Foreskin melanocyte (primary cell): ENCODE measurements at places on chromosomes 5 and 9.

DNA sequence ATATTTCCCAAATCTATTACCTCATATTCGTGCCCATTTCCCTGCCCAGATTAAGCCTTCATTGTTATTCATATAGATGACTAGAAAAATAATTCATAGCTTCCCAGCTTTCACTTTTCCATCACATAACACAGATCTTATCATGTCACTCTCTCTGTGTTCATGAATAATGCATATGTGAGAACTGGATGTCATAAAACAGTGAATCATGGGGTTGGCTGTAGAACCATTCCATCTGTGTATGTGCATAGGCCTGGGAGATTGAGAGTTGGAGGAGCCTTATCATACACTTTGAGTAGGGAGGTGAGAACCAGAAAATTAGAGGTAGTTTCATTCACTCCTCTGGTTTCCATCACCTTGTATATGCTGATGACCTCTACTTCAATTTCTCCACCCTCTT, 73.9 kb upstream of the RANBP6 start:
- no peak for DNase-seq

DNA sequence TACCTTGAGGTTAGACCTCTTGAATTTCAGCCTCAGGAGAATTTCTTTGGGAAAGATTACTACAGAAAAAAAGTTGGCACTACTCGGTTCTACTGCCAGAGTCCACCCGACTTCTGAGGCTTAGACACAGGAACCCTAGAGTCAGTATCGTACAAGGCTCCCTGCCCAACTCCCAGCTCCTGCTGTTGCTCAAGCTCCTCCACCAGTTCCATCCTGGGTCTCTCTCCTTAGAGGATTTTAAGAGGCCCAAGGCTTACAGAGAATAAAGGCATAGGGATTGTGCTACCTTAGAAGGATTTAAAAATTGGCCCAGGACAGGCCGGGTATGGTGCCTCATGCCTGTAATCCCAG, 29.0 kb upstream of the SSBP2 start:
- no peak for DNase-seq

DNA sequence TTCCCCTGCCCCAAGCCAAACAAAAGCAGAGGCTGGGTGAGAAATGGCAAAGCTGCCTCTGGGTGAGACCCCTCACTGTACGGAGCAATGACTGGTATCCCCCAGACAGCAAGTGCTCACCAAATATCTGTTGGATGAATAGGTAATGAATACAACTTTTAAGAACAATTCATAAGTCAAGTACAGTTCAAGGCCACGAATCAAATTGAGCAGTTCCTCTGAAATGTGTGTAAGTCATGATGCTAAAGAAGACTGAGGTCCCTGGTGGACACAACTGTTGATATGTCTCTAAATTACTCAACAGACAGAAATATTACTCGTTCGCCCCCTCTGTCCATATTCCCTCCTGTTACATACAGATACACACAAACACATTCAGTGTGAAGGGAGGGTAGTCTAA, 160.7 kb downstream of the GLIS3 start:
- no peak for DNase-seq

DNA sequence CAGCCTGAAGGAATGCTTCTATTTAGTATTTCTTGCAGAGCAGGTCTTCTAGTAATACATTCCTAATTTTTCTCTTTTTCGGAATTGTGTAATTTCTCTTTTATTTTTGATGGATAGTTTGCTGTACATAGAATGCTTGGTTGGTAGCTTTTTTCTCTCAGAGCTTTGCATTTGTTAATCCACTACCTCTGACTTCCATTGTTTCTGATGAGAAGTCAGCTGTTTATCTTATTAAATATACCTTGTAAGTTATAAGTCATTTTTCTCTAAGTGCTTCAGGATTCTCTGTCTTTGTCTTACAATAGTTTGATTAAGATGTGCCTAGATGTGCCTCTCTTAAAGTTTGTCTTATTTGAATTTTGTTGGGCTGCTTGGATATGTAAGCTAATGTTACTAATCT, 101.9 kb downstream of the HTR1A start:
- no peak for DNase-seq

DNA sequence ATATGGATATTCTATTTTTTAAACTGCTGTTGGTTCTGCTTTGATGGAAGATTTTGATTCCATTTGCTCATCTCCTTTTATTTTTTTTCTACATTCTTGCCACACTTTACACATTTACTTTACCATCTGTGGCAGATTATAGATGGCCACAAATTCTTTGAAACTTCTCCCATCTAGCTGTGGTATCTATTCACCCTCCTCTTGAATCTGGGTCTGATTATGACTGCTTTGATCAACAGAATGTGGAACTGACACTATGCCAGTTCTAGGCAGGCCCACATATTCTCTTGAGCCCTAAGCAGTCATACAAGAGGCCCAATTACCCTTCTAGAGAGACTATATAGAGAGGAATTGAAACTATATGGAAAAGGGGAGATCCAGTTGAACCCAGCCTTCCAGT, 439.0 kb upstream of the PTGER4 start:
- no peak for DNase-seq

- DNase-seq = no peak
These were observed 272.0 kb downstream of the DENND1A start for GRCh38 chr9:123657941-123658340.

- DNase-seq = no peak
These were observed 20.6 kb downstream of the SPTLC1 start for GRCh38 chr9:92094655-92095054.

- DNase-seq = no peak
These were observed 127.2 kb upstream of the LARP1 start for GRCh38 chr5:154627698-154628678.

DNA sequence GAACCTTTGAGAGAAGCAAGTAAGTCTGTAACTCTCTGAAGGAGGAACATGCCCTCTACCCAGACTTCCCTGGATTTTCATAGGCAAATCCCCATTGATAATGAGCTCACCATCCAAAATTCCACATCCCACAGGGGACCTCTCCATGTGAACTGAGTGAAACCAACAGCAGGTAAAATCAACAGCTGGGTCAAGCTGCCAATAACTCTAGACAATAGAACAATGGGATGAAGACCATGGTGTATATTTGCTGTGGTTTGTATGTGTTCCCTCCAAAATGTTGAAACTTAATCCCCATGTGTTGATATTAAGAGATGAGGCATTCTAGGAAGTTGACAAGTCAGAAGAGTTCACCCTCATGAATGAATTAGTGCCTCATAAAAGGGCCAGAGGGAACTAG, 110.2 kb upstream of the MYO10 start:
- DNase-seq = no peak

GRCh38 chr5:2471152-2471879, 280.2 kb downstream of the IRX2 start:
- DNase-seq = no peak
